AML-193 (cell line): ENCODE measurements at places on chromosomes 16 and 17.

DNA sequence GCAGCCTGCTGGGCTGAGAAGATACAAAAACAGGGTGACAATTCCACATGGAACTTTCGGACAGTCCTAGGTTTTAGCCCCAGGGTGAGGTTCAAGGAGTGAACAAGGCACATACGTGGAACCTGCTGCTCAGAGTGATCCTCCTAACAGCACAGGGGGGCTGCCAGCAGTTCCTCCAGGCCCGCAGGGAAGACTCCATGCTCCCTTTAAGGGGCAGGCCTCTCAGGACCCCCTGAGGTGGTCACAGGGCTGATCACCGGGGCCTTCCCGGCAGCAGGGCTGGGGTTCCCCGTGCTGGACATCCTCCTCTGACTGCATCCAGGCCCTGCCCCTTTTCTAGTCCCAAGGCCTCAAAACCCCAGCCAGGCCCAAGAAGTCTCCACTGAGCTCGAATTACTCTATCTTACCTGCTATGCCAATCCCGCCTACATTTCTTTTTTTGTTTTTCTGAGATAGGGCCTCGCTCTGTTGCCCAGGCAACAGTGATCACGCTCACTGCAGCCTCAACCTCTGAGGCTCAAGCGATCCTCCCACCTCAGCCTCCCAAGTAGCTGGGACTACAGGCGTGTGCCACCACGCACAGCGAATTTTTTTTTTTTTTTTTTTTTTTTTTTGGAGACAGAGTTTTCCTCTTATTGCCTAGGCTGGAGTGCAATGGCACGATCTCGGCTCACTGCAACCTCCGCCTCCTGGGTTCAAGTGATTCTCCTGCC, 10.4 kb downstream of the CANT1 start:
- no peak for DNase-seq

DNA sequence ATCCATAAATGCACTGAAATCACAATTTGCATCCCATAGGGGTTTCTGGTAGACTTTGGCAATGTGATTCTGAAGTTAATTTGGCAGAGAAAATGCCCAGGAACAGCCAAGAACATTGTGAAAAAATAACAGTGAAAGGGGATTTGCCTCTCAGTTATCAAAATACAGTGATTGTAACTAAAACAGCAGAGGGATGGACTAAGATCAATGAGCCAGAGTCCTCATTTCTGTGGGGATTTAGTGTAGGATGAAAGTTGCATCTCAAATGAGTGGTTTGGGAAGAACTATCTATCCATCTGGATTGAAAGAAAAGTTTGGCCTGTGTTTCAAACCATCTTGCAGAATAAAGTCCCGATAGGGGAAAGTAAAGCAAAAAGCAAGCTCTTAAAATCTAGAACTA, 28.1 kb downstream of the MYBBP1A start:
- DNase-seq: no peak

- DNase-seq: no peak
These were observed 63.3 kb downstream of the PECAM1 start for GRCh38 chr17:64327201-64327930.

- no peak for DNase-seq
These were observed 129.8 kb downstream of the NTN1 start for GRCh38 chr17:9151091-9151490.

DNA sequence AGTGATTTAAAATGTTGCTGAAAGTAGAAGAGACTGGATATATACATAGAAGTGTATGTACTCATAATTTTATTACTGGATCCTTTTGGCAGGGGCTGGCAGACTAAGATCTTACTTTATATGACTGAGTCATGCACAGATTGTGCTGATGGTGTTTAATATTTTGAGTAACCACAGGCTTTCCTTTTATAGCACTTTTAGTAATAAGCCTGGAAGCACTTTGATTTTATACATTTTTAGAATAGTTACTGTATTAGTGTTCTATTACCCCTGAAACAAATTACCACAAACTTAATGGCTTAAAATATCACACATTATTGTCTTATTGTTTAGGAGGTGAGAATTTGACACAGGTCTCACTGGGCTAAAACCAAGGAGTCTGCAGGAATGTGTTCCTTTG, 113.4 kb upstream of the CDH8 start:
- no peak for DNase-seq

GRCh38 chr17:63533433-63534077, 10.4 kb downstream of the KCNH6 start:
- DNase-seq: no peak

GRCh38 chr17:76834870-76835269, 33.3 kb upstream of the MGAT5B start:
- no peak for DNase-seq

DNA sequence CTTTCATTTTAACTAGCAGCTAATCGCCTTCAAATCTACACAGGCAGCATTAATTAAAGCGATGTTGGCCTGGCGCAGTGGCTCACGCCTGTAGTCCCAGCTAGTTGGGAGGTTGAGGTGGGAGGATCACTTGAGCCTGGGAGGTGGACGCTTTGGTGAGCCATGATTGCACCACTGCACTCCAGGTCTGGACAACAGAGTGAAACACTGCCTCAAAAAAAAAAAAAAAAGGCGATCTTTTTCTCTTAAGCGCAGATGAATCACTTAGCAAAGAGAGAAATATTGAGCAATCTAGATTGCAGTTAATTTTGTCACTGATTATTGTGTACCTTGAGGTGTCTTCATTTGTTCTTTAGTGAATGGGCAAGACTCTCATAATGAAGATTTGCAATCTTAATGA, 12.4 kb downstream of the SNTB2 start:
- no peak for DNase-seq

DNA sequence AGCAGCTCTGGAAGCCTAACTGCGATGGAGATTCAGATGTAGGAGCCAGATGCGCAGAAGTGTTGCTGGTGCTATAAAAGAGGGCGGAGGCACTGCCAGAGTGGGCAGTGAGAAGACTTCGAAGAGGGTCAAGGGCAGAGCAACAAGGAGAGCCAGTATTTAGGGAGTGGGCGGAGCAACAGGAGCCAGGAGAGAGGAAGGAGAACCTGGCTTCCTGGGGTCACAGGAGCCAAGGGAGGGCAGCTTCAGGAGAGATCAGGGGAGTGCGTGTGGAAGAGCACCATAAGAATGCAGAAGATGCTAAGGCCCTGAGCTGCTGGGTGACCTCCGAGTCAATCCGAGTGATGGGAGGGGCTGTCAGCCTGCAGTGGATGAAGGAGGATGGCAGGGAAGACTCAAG, 14.4 kb upstream of the MRPS23 start:
- no peak for DNase-seq

GRCh38 chr17:876272-876671, 94.1 kb downstream of the MRM3 start:
- DNase-seq: no peak

DNA sequence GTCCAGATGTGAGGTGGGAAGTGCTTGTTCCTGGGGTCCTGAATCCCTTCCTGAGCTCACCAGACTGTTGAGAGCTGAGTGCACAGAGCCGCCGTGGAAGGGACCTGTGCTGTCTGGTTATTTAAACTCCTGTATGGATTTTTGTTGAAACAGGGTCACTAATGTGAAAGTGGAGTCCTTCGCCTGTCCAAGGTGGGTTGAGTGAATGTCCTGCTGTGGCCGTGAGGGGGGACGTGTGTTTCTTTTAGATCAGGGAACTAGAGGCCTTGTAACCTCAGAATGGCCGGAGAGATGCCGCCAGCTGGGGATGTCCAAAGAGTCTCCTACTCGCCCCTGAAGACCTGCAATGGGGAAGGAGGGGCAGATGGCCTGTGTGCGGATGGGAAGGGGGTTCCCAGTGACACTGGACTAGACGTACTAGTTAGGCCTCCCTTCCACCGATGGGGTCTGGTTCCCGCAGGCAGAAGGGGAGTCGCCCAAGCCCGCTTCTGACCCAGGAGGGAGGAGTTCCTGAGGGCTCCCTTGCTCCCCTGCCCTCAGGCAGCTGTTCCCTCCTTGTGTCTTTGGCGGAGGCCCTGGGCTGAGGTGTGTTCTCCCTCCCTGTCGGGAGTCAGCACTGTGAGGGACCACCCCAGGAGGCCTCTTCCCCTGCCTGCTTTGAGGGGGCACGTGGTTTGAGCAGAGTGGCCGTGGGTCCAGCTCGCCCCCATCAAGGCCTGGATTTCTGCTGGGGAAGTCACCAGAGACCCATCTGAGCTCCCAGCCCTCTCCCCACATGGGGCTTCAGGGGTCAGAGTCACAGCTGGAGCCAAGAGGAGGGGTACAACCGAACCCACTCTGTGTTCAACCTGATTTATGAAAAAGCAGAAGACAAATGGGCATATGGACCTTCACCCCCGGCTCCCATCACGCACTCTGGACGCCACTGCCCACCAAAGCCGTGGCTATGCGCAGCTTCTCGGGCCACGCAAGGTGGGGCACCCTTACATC, 30.9 kb downstream of the OR1D5 start:
- DNase-seq: no peak
